ENCODE measurements at places on chromosomes 7 and 10.

DNA sequence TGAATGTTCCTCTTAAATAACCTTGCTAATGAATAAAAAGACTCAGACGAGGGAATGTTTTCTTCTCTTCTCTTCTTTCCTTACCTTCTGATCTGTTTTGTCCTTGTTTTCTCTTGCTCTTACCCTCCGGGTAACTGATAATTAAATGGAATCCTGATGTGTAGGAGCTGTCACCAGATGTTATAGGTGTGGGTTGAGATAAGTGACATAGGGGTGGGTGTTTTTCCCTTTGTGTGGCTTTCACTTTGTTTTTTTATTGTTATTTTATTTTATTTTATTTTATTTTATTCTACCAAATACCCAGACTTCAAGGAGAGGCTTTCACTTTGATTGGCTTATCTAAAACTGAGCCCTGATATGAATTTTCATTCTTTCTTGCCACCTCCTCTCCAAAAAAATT lies 25.5 kb downstream of the ANLN start:
- DNase-seq = no peak

GRCh38 chr10:83522456-83522855 lies 616.9 kb upstream of the GHITM start:
- DNase-seq = no peak

- no peak for DNase-seq
These were observed 61.5 kb downstream of the HBP1 start for GRCh38 chr7:107230334-107230733.

DNA sequence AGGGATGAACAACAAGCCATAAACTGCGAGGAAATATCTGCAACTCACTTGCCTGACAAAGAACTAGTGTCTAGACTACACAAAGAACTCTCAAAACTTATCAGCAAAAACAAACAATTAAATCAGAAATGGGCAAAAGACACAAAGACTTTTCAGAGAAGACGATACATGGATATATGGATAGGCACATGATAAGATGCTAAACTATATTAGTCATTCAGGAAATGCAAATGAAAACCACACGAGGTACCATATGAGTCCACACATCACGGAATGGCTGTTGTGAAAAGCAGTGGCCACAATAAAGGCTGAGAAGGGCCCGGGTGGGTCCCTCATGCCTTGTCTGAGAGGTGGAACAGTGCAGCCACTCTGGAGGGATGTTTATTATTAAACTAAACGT lies 267.8 kb downstream of the WDR37 start:
- no peak for DNase-seq

DNA sequence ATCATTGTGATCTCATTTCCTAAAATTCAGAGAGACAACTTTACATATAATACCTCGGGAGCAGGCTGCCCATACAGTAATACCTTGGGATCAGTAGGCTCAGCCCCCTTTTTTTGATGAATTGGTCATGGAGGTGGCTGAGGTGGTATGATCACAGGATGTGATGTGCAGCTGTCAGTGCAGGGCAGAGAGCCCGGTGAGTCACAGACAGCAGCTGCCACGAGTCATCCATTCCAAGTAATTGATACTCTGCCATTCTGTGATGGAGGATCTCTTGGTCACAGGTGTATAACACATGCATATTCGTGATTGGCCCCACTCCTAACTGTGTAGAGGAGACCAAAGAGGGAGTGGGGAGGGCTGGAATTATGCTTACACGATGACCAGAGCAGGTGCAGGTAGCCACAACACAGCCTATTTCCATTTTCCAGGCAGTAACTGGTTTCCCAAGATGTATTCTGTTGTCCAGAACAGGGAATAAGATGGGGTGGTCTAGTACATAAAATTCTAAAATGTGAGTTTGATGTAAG lies 14.1 kb downstream of the NRCAM start:
- peak; percentile 61 for DNase-seq

- DNase-seq = no peak
These were observed 367.6 kb downstream of the DNAJB6 start for GRCh38 chr7:157704365-157704764.

GRCh38 chr10:101577121-101577871 lies 10.8 kb downstream of the POLL start:
- no peak for DNase-seq

- no peak for DNase-seq
These were observed 1.9 kb downstream of the PTEN start for GRCh38 chr10:87865241-87865881.

DNA sequence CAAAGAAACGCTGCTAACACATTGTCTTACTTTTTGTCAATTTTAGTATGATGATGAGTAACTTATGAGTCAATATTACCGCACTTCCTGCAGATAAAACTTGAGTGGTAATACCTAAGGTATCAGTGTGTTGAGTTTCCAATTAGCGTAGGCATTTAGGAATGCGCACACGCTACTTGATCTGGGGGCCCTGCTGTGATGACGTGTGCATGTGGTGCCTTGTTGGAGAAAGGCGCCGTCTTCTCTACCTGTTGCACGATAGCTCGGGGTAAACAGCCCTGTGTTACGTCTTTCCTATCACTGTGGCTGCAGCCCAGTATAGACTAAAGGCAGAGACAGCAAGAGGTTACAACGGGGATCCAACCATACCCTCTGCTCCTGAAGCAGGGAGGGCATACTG lies 476.8 kb upstream of the ADARB2 start:
- no peak for DNase-seq

DNA sequence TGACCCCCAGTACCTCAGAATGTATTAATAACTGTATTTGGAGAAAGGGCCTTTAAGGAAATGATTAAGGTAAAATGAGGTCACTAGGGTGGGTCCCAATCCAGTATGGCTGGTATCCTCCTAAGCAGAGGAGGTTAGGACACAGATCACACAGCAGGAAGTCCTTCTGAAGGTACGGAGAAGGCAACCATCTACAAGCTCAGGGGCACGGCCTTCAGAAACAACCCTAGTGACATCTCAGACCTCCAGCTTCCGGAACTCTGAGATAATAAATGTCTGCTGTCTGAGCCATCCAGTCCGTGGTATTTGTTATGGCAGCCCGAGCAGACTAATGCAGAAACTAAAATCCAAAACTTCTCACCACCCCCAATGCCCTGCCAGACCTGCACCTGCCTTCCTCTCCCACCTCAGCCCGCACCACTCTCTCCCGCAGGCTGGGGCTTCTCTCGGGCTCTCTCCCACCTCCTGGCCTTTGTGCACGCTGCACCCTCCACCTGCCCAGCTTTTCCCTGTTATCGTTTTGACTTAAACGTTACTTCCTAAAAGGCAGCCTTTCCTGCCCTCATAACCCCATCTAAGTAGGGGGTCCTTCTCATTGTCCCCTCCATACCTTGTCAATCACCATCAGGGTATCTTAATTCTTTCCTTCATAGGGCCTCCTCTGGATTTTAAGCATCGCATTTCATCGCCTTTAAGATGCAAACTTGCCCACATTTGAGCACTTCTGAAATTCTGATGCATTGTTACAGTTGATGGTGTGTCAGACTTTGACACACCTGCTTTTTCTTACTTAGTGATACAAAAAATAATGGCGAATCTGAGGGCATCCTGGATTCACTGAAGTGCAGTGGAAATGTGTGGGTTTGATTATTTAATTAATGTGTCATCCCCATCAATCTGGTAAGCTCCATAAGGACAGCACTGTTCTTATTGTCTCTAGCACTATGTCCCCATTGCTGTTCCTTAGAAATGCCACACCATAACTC lies 32.2 kb upstream of the AQP1 start:
- DNase-seq = peak; percentile 38

DNA sequence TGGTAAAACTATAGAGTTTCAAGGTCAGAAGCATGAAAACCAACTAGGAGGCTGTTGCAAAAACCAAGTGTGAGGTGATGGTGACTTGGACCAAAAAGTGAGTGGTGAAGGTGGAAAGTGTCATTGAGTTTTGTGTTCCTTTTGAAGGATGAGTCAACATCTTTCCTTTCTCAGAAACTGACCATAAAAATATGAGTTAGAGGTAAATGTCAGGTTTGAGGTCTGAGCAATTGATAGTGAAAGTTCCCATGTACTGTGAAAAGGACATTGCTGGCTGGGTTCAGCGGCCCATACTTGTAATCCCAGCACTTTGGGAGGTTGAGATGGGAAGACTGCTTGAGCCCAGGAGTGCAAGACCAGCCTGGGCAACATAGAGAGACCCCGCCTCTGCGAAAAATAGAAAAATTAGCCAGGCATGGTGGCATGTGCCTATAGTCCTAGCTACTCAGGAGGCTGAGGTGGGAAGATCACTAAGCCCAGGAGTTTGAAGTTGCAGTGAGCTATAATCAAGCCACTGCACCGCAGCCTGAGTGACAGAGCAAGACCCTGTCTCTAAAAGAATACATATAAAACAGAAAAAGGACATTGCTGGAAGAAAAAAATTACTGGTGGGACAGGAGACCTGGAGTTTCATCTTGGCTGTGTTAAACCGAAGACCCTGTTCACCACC lies 89.3 kb upstream of the ARID5B start:
- DNase-seq = no peak

DNA sequence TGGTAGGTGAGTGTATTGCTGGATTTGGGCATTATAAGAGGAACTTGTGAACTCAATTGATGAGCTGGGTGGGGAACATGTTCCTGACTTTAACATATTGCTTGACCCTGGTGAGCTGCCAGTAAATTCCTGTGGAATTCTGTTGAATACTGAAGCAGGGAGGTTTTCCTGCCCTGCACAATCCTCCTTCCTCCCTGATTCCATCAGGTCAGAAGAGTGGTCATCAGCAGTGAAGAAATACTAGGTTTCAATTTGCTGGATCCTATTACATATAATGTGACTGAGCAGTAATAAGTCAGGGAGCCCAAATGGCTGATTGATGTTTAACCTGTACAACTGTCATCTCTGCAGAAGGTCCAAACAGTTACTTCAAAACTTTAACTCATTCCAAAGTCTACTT lies 581.2 kb downstream of the SUGCT start:
- no peak for DNase-seq

GRCh38 chr10:120131183-120131582 lies 238.7 kb downstream of the SEC23IP start:
- no peak for DNase-seq

GRCh38 chr10:89219513-89220218 lies 12.5 kb upstream of the CH25H start:
- DNase-seq = no peak

All from NCI-H510A (cell line).